ENCODE measurements at places on chromosomes 6 and 20.
A peak's percentile ranks its signal among the peaks of the same experiment; 100 is the strongest.

DNA sequence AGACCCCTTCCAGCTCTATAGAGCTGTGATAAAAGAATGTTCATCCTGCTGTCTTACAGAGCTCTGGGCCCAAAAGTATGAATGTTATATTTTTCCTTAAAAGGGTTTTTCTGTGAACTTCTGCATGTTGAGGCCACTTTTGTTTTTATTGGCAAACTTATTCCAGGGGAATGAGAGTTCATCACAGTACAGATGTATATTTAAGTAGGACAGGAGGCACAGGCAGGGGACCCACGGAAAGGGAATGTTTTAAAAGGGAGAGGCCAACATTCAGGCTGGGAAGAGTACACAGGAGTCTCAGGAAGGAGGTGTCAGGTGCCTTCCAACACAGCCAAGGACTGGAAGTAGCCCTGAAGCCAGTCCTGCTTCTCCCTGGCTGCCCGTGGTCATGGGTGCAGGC lies 148.4 kb downstream of the EYA2 start:
- H3K4me3 ChIP-seq = no peak overlapping the region
- DNase-seq = no peak
- no peaks in the 10 kb centered on the region for H3K4me1 ChIP-seq
- peaks cover 29% of the 10 kb centered on the region for H3K36me3 ChIP-seq

- no peak overlapping the region for H3K27ac ChIP-seq
- no peak for DNase-seq
- H3K36me3 ChIP-seq = no peaks in the 10 kb centered on the region
- H3K4me3 ChIP-seq = no peak overlapping the region
- H3K27me3 ChIP-seq = no peaks in the 10 kb centered on the region
Measured at GRCh38 chr6:136114661-136115060, 135.4 kb downstream of the MTFR2 start.

DNA sequence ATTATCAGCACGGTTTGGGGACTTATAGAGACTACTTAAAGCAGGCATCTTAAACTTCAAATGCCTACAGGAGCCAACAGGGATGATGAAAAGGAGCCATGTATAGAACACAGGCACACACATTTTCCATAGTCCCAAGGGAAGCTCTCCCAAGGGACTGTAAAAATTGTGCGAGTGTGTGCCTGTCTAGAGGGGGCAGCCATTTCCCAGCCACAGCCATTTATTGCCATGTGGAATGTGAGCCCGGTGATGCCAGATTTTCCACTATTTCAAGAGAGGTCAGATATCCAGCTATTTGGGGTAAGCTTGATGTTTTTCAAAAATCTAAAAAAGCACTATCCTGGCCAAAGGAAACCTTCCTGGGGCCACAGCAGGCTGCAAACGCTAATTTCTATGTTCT lies 24.1 kb upstream of the RALY start:
- no peak overlapping the region for H3K27ac ChIP-seq
- H3K36me3 ChIP-seq = no peaks in the 10 kb centered on the region
- H3K4me1 ChIP-seq = no peaks in the 10 kb centered on the region

GRCh38 chr6:13422681-13423221 lies 64.6 kb downstream of the GFOD1 start:
- DNase-seq = no peak
- H3K4me1 ChIP-seq = peaks cover 27% of the 10 kb centered on the region
- H3K36me3 ChIP-seq = no peaks in the 10 kb centered on the region

DNA sequence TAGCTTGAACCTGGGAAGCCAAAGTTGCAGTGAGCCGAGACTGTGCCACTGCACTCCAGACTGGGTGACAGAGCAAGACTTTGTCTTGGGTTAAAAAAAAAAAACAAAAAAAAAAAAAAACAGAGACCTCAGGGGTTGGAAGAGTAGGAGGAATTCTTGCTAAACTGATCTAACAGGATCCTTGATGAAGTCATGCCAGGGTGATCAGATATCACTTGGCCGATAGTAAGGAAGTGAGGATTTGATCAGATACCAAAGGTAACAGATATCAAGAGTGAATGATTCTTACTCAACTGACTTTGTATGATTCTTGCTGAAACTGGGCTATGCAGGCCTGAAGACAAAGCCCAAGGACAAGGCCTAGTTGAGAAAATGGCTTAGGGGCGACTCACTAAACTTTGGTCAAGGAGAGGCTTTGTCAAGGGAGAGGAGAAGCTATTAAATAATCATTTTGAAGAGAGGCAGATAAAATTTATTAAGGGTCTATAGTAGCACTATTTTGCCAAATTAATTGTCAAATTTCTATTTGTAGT lies 624.7 kb downstream of the UTRN start:
- H3K4me3 ChIP-seq = no peak overlapping the region
- H3K36me3 ChIP-seq = no peaks in the 10 kb centered on the region

GRCh38 chr20:34875642-34876405 lies 588 bp upstream of the ACSS2 start:
- H3K27ac ChIP-seq = peak overlapping the region; percentile 81
- H3K36me3 ChIP-seq = no peaks in the 10 kb centered on the region
- peak overlapping the region; percentile 53 for H3K4me3 ChIP-seq
- H3K4me1 ChIP-seq = peaks cover 66% of the 10 kb centered on the region
- no peak for DNase-seq
- H3K27me3 ChIP-seq = no peaks in the 10 kb centered on the region

DNA sequence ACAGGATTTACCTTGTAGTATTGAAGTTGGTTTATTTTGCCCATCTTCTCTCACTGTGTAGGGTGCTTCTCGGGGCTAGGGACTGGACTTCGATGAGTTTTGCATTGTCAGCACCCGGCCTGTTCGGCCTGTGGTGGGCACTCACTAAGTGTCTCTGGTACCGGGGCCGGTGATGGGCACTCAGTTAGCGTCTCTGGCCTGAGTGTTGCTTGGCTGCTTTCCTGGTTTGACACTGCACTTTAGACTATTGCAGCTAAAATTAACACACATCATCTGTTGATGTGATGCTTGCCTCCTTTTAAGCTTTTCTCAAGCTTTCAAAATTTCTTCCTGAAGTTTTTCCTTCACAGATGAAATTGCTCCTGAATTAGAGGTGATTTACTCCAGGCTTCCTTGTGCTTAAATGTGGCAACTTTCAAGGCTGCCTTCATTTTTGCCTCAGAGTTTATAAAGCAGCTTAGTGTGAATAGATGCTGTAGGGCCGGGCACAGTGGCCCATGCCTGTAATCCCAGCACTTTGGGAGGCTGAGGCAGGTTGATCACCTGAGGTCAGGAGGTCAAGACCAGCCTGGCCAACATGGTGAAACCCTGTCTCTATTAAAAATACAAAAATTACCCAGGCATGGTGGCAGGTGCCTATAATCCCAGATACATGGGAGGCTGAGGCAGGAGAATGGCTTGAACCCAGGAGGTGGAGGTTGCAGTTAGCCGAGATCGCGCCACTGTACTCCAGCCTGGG lies 41.7 kb upstream of the TULP4 start:
- peaks cover 21% of the 10 kb centered on the region for H3K36me3 ChIP-seq
- peaks cover 18% of the 10 kb centered on the region for H3K4me1 ChIP-seq
- no peak for DNase-seq
